ENCODE measurements at places on chromosomes 16 and 17. TPM values are rescaled to one million over a fixed set of nuclear protein-coding genes. Genes with fewer than 3 reads are reported as not detected.

PRCD gene
- total RNA-seq: 0.39 TPM

PIPOX gene
- 1.2 TPM for total RNA-seq

ARHGAP44 gene
- total RNA-seq: 0.39 TPM

ASB16 gene
- total RNA-seq: not detected

SLC6A2 gene
- total RNA-seq: not detected

DNA sequence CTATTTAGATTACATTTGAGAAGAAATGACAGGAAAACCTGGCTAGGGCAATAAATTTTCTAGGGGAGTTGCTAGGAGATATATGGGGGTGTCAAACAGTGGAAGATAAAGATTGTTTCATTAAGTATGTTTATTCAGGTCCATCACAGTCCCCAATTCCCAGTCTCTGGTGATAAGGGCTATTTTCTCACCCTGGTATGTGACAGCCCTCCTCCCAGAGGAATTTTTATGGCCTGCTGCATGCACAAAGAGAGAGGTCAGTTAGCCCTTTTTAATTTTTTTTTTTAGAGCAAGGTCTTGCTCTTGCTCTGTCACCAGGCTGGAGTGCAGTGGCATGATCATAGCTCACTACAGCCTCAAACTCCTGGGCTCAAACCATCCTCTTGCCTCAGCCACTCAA lies 53.6 kb upstream of the ATF7IP2 start:
- DNase-seq: no peak

GRCh38 chr17:41957031-41957868 lies 9.3 kb upstream of the CNP start:
- no peak for DNase-seq

DNA sequence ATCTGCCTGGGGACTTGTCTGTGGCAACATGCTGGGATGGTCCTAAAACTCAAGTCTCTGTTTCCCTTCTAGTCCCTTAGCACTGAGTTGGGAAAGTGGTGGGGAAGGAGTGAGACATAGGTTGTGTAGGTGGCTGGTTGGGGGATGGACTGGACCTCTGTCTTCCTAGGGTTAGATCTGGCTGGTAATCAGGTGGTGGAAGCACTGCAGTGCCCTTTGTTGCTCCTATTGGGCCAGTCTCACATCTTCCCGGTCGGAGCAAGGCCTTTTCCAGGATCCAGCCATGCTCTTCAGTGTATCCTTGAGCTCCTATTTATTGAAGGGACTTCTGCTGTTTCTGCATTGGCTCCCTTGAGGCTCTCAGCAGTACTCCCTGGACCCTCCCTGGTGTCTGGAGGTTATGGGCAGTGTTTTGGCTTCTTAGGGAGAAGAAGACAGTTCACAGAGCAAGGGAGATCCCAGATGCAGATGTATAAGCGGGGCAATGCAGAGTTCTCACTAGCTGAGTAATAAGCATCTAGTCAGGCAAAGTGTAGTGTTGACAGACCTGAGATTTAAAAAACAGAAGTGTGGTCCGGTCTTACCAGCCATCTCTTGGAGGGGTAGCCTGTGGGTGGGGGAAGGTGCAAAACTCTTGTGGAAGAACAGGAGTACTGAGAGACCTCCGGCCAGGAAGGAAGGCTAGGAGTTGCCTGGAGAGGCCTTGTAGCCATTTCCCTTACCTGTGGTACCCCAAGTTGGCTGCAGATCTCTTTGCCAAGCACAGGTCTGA lies 1.3 kb upstream of the NUTF2 start:
- no peak for DNase-seq

DNA sequence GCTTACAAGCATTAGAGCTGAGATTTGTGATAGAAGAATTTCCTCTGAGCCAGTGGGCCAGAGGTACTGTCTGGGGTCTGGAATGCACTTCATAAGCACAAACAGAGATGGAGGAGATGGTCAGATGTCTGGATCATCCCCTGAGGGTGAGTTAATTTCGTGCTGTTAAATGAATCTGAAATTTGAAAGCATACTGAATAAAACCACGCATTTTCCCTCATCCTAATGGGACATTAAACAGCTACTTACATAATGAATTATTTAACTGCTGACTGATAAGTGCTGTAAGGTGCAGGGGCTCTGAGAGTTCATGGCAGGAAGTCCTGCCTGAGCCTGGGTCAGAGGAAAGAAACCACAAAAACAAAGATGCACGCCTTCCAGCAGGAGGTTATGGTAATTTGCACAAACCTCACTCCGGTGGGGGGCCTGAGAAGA lies 136.3 kb upstream of the XYLT1 start:
- no peak for DNase-seq

- DNase-seq: no peak
Measured at GRCh38 chr16:66844342-66845079, at the start of gene CA7. TSS of gene CA7 (plus strand) at chr16:66844414. CDS start at chr16:66844488, 74 bp downstream.

GRCh38 chr17:80453126-80453997 lies 23.0 kb downstream of the NPTX1 start:
- no peak for DNase-seq

DNA sequence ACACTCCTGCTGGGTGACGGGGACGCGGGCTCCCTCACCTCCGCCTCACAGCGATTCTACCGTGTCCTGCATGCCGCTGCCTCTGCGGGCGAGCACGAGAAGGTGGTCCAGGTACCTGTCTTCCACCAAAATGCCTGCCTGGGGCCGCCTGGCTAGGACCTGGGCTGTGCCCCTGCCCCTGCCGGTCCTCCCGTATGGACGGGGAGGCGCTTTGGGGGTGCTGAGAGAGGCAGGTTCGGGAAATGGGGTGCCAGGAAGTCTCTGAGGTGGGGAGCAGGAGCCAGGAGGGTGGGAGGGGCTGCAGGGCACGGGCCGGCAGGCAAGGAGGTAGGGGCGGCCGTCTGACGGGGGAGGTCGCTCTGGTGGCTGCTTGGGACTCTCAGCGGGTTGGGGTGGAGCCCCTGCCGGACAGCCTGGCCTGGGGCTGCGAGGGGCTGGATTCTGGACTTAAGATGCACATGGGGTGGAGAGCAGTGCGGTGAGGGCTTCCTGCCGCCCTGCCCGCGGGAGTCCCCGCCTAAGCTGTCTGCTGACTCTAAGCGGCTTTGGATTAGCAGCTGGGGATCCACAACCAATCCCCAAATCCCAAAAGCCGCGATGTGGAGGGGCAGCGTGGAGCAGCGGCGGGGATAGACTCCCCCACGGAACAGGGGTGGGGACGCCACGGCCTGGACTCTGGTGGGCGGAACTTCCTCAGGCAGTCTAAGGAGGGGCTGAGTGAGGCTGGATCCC lies 5.8 kb downstream of the CHTF18 start:
- DNase-seq: no peak

DNA sequence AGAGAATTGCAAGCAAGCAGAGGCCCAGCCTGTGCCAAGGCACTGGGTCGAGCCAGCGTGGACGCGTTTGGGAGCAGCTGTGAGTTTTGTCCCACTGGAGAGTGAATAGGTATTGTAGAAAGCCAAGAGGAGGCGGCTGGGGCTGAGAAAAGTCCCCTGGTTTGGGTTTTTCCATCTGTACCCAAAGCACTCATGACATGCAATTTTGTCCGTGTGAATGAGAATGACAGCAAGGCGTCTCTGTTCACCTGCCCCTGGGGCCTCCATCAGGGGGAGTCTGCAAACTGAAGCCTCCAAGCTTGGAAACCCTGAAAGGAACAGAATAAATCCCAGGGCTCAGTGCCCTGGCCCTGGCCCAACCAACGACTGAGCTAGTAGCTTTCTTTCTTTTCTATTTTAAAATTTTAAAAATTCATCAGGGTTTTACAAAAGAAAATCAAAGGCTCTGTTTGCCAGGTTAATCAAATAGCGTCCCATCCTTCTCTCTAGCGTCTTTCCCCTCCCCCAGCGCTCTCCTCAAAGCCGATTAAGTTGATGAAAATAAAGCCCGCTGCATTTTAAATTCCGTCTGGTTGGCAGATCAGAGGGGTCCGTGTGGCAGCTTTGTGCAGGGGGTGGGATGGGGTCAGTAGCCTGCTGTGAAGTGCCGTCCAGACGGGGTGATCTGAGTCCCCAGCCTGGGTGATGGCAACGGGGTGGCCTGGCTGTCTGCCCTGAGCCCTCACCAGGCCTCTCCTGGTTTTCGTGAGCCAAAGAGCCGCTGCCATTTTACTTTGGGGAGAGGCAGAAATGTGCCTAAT lies 171.0 kb downstream of the KATNIP start:
- no peak for DNase-seq

DNA sequence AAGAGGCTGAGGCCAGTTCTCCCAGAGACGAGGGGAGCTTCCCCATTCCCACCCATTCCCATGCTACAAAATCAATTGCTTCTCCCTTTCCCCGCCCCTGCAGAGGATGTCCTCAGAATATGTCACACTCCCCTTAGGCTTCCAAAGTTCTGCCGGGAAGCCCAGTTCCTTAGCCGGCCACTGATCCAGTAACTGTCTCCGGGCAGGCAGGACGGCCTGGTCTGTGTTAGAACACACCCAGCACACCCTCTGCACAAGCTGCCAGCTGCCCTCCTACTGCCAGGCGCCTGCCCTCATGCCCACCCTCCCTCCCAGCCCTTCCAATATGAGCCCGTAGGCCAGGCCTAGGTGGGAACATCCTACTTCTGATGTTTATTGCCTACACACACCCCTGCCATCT lies 31.1 kb downstream of the SGSM2 start:
- no peak for DNase-seq

DNA sequence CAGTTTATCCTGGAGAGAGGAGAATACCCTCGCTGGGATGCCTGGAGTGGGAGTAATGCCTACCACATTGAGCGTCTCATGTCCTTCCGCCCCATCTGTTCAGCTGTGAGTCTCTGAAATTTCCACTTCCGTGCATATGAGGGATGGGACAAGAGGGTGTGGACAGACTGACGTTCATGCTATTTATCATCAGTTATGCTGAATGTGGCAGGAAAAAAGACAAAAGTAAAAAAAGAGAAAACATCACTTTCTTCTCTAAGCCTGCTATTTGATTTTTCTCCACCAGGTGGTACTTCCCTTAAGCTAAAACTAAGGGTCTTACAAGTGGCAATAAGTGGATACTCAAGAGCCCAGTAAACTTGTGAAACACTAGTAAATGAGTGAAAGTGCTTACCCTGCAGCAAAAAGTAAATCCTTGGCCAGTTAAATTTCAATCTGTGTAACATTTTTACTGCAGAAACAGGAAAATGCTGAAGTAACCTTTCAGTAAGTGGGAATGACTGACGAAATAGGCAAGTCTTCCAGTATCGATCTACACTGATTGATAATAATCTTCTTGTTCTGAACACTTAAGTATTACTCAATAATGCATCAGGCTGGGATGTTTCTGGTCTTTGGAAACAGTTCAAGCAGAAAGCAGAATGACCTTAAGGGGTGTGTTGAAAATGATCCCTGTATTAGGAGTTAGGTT lies 5.6 kb downstream of the CRYBA1 start:
- peak; percentile 30 for DNase-seq

GRCh38 chr17:17304521-17304985 lies 1.4 kb downstream of the NT5M start:
- no peak for DNase-seq

- DNase-seq: no peak
Measured at GRCh38 chr16:4505356-4506147, 29.4 kb downstream of the HMOX2 start.

DNA sequence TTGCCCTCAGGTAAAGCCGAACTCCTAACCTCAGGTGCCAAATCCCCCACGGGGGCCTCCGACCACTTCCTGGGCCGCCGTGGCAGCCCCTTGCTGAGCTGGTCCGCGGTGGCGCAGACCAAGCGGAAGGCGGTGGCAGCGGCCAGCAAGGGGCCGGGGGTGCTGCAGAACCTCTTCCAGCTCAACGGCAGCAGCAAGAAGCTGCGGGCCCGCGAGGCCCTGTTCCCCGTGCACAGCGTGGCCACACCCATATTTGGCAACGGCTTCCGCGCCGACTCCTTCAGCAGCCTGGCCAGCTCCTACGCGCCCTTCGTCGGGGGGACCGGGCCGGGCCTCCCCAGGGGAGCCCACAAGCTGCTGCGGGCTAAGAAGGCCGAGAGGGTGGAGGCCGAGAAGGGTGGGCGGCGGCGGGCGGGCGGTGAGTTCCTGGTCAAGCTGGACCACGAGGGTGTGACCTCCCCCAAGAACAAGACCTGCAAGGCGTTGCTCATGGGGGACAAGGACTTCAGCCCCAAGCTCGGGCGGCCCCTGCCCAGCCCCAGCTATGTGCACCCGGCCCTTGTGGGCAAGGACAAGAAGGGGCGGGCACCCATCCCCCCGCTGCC lies 51.6 kb downstream of the ACTG1 start:
- DNase-seq: no peak

GRCh38 chr17:55699181-55699860 lies 23.3 kb downstream of the TMEM100 start:
- DNase-seq: peak; percentile 96

DNA sequence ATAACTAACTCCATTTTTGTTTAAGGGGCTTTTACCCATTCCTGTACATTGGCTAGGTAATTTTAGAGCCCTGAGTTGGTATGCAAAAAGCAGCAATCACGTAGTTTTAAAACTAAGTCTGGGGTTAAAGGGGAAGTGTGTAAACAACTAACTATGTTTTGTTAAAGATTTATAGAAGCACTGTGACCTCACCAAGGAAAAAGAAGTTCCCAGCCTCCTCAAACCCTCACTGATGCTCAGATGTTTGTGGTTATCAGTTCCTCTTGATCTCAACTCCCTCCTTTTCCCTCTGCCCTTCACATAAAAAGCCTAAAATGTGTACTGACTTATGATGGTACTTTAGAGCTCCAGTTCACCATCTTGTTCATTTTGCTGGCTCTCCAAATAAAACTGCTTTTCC lies 119.9 kb upstream of the IRX6 start:
- no peak for DNase-seq

DNA sequence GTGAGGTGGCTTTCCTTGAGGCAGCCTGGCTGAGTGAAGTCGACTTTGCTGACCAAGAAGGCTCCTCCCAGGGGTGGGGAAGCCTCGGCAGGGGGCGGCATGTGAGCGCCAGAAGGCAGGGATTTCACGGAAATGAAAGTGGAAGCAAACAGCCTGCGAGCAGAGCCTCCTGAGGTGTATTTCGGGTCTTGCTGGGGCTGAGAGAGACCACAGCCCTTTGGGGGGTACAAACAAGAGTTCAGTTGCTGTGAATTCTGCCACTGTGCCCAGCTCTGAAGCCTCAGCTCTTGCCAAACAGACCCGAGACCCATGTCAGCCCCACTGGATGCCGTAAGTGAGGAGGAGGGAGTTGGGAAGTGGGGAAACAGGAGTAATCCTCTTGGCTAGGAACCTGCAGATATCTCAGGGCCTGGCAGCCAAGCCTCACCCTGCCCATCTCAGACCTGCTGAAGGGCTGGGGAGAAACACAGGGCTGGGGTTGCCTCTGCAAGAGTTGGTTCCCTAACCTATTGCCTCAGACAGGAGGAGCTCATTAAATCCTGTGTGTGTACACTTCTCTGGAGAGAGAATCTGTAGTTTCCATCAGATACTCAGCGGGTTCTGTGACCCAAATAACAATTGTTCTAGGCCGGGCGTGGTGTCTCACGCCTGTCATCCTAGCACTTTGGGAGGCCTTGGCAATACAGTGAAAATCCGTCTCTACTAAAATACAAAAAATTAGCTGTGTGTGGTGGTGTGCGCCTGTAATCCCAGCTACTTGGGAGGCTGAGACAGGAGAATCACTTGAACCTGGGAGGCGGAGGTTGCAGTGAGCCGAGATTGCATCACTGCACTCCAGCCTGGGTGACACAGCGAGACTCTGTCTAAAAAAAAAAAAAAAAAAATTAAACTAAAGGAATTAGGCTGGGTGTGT lies at the start of gene IFI35:
IFI35 (plus strand) TSS at position 146 of the 913 bp plus-strand sequence; CDS start at position 310, 164 bp downstream.
- peak; percentile 47 for DNase-seq
